NCI-H526 (cell line): ENCODE measurements at places on chromosomes 12 and 14.
A peak's percentile ranks its signal among the peaks of the same experiment; 100 is the strongest.

DNA sequence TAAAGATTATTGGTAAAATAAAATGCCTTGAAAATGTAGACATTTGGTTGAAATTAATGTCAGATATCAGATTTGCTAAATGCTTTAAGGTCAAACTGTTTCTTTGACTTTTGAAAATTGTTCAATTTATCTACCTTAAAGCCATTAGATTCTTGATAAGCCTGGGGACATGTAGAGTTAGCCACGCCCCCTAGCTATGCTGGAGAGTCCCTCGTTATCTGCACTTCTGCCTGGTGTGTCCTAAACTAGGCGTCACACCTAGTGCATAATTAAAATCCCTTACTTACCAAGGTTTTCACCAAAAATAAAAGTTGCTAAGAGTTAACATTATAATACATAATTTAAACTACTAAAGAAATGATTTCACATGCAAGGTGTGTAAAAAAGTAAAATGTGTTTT lies 79.5 kb downstream of the EGLN3 start:
- DNase-seq: peak; percentile 6

DNA sequence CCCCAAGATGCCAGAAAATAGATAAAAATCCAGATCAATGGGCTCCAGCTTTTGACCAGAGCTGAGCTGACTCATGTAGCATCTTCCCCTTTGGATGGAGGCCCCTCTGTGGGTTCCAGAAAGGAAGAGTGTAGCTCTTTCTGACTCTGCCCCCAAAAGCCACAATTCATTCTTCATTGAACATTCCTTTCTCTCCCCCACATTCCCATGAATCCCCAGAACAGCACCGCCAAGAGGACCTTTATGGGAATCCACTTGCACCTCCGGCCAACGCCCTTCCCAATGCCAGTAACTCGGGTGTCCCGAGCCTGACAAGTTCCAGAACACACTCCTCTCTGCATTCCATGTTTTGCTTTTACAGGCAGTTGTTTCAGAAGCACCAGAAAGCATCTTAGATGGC lies 210.6 kb upstream of the DIO3 start:
- DNase-seq: no peak

- no peak for DNase-seq
Observed at GRCh38 chr12:1343422-1343821, 251.0 kb downstream of the FBXL14 start.

GRCh38 chr14:58107947-58108552 lies 44.0 kb downstream of the ARMH4 start:
- peak; percentile 61 for DNase-seq

GRCh38 chr12:125794401-125794800 lies 729.2 kb downstream of the AACS start:
- no peak for DNase-seq

DNA sequence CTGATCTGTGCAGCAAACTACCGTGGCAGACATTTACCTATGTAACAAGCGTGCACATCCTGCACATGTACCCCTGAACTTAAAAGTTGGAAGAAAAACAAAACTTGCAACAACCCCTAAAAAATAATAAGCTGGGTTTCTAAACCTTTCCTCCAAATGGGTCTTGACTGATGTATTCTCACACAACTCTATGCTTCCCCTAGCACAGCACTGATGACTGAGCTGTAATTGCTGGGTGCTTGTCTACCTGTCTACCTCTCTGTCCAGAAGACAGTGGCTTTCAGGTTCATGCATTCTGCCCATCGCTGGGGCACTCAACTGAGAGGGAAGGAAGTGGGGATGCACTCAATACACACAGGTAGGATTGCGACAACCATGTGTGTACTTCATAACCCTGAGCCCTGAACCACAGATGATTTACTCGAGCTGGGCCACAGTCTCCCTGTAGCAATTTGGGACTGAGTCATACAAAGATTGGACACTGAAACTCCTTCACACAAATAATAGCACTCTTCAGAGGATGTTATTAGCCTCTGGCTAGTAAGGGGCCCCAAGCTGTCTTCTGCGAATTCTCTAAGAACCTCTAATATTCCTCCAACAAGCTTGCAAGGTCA lies 44.8 kb upstream of the TMPO start:
- no peak for DNase-seq

- DNase-seq: peak; percentile 95
Observed at GRCh38 chr14:104985675-104986486, at the start of gene CLBA1. Gene CLBA1 (plus strand): TSS chr14:104985788. CDS start chr14:104986432, 644 bp downstream.

DNA sequence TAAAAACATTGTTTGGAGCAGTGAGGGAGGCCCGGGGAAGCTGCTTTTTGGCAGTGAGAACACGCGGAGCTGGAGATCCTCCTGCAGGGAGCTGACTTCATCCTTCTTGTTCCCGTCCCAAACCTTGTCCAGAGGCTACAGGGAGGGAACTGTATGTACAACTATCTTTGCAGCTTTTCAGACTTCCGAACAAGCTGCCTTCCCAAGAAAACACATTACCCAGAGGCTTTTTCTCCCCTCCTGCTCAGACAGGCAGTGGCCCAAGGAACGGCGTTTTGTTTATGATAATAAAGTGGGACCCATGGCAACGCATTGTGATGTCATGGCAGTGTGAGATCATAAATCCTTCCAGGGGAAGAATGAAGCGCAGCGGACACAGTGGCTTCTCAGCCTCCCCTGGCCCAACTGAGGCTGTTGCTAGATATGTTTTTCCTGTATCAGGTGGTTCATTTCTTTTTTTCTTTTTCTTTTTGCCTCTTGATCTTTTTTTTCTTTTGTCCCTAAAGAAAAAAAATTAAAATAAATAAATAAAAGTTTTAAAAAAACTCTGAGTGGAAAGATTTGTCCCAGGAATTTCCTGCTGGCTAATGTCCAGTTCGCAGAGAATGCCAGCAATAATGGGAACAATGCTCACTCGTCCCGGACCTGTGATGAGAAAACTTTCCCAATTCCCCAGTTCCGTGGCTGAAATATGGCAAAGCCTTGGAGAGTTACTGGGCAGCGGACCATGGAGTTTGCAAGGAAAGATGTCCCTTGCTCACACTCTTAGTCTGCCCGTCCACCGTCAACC lies 103.4 kb upstream of the MAP1LC3B2 start:
- peak; percentile 0 for DNase-seq

- DNase-seq: no peak
Observed at GRCh38 chr12:233615-233968, 19.6 kb upstream of the SLC6A12 start.

DNA sequence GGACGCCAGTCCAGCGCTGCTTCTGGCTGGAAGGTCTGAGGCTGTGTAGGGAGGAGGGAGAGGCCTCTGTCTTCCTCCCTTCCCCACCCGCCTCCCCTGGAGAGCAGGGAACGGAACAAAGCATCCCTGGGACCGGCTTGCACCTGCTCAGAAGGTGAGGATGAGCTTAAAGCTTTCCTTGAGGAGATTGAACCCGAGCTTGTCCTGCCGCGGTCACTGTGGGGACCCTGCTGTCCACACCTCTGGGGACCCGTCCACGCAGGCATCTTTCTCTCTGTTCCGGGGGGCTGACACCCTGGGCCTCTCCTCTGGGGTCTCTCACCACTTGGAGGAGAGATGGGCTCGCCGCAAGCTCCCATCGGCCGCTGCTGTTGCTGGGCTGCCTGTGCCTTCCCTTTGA lies 33.2 kb upstream of the SFSWAP start:
- DNase-seq: no peak
